Iris pigment epithelial cell (primary cell): ENCODE measurements at places on chromosomes 5 and 9.

GRCh38 chr5:67154556-67155206, 41.9 kb downstream of the CD180 start:
- no peak for DNase-seq

GRCh38 chr9:73780916-73781315, 629.3 kb downstream of the ANXA1 start:
- DNase-seq, result peak; percentile 98

DNA sequence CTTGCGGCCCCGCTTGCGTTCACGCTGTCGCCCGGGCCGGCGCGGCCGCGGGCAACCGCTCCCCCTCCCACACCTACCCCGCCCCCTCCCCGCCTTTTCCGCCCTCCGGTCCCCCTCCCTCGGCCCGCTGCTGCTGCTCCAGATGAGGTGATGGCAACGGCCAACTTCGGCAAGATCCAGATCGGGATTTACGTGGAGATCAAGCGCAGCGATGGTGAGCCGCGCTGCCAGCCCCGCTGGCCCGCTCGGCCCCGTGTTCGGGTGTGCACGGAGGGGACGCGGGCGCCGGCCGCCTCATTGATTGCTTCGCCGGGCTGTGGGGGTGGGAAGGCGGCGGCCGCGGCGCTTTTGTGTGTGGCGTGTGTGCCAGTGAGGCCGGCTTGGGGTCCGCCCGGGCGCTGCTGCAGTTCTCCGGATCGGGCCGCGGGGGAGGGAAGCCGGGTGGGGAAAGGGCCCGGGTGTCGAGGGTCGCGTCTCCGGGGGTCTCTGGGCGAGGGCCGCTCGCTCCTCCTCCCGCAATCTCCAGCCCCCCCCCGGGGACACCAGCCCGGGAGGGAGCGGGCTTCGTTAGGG, 403 bp downstream of the KIF2A start:
- no peak for DNase-seq

- DNase-seq, result peak; percentile 33
These were observed 59.8 kb downstream of the DOCK2 start for GRCh38 chr5:169696621-169697510.

DNA sequence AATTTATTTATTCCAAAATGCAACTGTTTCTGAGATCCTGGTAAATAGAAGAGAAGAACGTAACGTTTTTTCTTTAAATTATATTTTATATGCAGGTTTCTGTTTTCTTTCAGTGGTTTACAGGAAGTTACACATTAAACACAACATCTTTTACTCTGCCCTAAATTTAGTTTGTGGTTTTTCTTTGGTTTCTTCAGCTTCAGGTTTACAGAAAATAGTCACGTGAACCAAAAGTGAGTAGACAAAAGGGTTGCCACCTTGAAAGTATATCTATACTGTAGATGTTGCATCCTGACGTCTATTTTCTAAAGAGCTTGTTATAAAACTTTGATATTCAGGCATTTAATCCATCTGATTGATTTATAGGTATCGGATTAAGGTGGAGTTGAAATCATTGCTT, 1236.6 kb downstream of the MAT2B start:
- no peak for DNase-seq
